Left ventricle myocardium inferior (tissue), 1 donor: ENCODE measurements at places on chromosomes 16 and 17. TPM values are rescaled to one million over a fixed set of nuclear protein-coding genes. Genes with fewer than 3 reads are reported as not detected.

The GPR142 gene
- total RNA-seq: not detected

The SBK1 gene
- 2.3 TPM for total RNA-seq

The TMEM114 gene
- total RNA-seq: not detected

The OGFOD3 gene
- total RNA-seq: 28.0 TPM

GRCh38 chr17:74108126-74108705, 95.3 kb upstream of the RPL38 start:
- DNase-seq: no peak

DNA sequence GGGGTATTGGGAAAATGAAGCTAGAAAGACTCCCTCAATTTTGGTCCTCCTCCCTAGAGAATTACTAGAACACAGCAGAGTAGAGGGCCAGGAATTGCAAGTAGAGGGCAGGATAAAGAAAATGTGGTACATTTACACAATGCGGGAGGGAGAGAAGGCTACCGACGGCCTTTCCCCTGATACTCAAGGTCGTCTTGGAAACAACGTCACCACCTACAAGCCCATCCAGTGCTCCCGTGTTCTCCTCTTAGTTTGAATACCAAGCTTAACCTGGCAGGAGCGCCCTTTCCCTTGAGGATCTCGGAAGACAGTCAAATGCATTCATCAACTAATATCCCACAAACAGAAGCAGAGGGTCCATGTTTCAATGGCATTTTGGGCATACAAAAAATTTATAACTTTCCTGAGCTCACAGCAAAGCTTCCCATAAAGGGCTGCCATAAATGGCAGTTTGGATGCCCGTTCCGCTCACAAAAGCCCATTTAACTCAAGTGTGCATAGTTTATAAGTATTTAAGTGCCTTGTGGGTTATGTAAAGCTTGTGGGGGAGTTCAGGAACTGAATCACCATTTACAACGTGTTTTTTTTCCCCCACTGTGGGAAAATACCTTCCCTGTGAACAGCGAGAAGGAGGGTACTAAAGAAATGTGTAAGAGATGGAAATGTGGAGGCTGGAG, 414.6 kb downstream of the SLC39A11 start:
- no peak for DNase-seq

DNA sequence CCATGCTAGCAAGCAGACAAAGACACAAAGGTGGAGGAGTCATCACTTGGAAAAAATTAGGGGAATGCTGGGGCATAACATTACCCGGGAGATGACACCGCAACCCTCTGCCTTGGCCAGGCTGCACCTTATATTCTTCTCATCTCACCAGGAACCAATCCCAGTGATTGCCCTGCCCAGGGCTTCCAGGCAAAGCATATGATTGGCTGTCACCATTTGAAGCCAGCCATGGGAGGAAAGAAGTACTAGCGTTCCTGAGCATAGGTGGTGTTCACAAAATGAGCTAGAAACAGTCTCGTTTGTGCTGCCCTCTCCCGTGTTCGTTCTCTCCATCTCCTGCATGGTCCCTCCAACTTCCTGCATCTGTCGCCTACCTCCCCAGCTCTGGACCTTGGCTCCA, 29.6 kb downstream of the TEKT5 start:
- DNase-seq: no peak

- DNase-seq: no peak
Observed at GRCh38 chr17:44785921-44786320, 27.1 kb downstream of the ADAM11 start.

GRCh38 chr16:70430667-70431536, 8.0 kb downstream of the ST3GAL2 start:
- DNase-seq: no peak

DNA sequence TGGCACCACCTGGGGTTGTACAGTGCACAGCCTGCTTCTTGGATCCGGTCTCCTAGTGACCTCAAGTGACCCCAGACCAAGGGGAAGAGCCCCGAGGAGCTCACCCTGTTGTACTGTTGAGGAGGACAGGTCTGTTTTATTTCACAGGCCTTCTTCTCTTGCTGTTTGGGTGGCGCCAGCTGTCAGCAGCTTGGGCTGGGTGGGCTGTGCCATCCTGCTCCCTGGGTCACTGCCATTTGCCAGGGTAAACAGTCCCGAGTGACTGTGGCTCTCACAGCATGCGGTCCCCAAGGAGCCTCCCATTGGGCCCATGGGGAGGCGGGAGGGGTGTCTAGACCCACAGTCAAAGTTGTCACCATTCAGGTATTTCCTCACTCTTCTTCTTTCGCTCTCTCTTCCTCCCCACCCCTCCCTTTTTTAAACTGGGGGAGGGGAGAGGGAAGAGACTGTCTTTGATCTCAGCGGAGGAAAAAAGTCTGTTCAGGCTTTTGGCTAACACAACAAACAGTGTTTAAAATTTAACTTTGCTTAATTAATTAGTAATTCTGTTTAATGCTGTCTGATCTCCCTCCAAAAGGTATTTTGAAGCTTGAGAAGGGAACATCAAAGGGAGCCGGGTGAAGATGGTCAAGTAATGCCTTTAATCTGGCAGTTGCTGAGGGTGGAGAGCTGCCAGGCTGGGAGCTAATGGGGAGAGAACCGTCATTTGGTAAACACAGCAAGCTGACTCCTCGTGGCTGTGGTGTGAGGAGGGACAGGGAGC, 64.0 kb downstream of the SNX20 start:
- no peak for DNase-seq

- DNase-seq: no peak
Observed at GRCh38 chr16:61681124-61681523, 355.1 kb downstream of the CDH8 start.

GRCh38 chr16:50160495-50161164, 7.5 kb downstream of the TENT4B start:
- no peak for DNase-seq

- DNase-seq: no peak
Observed at GRCh38 chr17:73555199-73555960, 88.9 kb downstream of the SDK2 start.

- no peak for DNase-seq
Observed at GRCh38 chr17:63665527-63666214, 34.3 kb downstream of the LIMD2 start.

- no peak for DNase-seq
Observed at GRCh38 chr17:22506861-22507260, 814.5 kb downstream of the KCNJ18 start.

GRCh38 chr17:66392783-66393437, 90.5 kb downstream of the PRKCA start:
- no peak for DNase-seq

DNA sequence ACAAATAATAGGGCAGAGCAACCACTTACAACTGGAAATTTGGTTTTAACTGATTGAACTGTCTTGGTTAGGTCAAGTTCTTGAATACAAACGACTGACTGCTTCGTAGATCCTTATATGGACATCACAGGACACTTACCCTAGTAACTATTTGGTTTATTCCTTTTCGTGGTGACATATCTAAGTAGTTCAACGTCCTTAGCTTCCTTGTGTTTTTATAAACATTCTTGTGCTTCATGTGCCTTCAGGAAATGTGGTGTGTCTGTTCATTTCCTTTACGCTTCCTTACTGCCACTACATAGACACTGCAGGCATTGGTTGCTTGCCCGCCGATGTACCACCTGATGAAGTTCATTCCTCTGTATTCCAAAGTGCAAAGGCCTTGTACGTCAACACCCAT, 59.3 kb downstream of the USP10 start:
- DNase-seq: no peak

DNA sequence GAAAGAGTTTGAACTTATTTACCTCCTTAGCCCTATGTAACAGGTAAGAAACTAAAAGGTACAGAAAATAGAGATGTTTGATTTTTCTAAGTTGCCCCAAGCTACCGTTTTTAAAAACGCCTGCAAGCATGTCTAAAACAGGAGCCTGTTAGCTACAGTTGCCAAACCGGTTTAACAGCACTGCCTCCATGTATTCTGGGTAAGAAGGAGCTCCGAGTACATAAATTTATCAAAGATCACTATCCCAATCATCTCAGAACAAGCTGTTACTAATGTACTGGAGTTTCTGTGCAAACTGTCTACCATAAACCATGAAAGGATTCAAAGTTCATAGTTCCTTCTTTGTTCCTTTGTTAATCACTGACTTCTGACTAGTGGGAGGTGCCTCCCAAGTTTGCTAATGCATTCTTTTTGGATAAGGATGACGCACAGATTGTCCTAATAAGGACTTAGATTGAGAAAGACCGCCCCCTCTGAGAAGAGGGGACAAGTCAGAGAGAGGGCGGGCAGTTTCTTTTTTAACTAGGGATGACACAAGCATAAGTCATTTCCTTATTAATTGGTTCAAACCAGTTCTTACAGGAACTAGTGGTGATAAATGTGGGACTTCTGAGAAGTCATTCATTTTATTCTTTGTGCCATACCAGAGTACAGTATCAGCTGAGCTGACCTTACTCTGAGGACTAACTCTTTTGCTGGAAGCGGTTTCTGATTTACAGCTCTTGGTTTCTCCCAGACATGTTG, 55.3 kb downstream of the TUBD1 start:
- no peak for DNase-seq

- no peak for DNase-seq
Observed at GRCh38 chr17:5592382-5592781, 8.1 kb upstream of the NLRP1 start.

- peak; percentile 90 for DNase-seq
Observed at GRCh38 chr17:40358323-40359038, 6.1 kb downstream of the GJD3 start.

DNA sequence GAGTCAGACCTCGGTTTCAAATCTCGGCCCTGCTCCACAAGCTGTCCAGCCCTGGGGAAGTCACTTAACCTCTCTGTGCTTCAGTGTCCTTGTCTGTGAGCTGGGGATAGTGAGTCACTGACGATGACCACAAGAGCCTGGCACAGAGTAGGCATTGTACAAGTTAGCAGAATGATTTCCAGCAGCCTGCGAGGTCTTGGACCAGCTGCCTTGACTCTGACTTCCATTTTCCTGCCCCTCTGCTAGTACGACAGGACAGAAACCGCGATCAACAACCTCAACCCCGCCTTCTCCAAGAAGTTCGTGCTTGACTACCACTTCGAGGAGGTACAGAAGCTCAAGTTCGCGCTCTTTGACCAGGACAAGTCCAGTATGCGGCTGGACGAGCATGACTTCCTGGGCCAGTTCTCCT, 20.7 kb downstream of the CPNE2 start:
- no peak for DNase-seq
